ENCODE measurements at places on chromosomes 2 and 18.

DNA sequence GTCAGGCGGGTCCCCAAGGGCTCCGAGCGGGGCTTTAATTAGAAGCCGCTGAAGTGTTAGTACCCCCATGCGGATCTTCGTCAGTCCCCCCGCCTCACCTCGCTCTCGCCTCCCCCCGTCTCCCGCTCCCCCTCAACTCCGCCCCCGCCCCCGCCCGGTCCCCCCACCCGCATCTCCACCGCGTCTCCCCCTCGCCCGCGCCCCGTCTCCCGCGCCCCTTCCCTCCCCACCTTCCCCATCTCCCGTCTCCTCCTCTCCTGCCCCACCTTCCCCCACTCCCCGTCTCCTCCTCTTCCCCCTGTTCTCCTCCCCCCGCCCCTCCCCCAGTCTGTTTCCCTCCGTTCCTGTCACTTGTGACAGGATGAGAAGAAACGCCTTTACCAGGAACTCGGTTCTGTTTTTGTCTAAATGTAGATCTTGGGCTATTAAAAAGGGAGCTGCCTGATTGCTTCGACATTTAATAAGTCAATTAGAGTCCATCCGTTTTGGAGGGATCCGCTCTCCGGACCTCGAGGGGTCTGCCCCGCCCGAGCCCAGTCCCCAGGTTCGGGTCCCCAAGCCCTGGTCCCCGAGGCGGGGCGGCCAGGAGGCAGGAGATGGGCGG lies 969 bp upstream of the ALKAL2 start:
- DNase-seq = no peak

DNA sequence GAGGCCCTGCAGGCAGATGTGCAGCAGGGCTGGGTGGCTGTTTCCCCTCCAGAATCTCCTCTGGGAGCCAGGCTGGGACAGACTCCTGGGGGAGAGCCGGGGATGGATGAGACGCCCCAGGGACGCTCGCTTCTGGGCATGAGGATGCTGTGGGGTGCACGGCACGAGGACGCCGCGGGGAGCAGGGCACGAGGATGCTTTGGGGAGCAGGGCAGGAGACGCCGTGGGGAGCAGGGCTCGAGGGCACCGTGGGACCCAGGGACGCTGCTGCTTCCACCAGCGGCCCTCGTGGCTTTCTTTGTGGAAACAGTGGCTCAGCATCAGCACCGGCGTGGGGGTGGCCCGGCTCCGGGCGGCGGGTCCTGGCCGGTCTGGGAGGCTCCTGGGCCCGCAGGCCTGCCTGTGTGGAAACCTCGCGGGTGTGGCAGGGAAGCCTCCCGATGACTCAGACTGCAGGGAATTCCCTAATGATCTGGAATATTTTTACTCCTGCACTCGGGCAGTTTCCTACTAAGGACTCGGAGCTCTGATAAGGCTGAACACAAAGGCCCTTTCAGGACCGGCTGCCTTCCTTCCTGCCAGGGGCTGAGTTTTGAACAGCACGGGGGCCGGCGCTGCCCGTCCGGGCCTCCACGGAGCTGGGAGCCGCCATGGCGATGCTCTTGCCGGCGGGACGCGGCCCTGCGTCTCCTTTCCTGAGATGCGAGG lies 62.6 kb downstream of the NFATC1 start:
- DNase-seq = no peak

GRCh38 chr2:171341394-171342066 lies 92.3 kb downstream of the METTL8 start:
- no peak for DNase-seq

- no peak for DNase-seq
Measured at GRCh38 chr2:225735844-225736243, 336.3 kb downstream of the NYAP2 start.

GRCh38 chr2:159736048-159736447 lies 23.7 kb downstream of the MARCHF7 start:
- no peak for DNase-seq

DNA sequence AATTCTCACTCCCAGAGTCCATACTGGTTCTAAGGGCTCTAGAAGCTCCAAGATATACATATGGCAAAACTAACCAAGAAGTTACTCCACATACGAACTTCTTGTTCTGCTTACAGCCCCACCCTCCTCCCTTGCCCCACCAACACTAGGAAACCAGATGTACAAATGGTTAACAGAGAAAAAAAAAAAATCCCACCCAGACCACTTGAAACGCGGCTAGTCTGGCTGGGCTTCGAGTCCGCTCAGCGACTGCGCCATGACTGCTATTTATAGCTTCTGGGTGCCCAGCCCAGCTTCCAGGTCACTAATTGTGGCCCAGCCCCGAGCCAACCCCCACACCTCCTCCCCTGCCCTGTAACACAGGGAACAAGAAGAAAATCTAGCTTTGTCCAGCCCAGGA lies 47.0 kb upstream of the IHH start:
- DNase-seq = no peak

- DNase-seq = no peak
Measured at GRCh38 chr18:66110607-66111006, 359.8 kb downstream of the CDH7 start.

DNA sequence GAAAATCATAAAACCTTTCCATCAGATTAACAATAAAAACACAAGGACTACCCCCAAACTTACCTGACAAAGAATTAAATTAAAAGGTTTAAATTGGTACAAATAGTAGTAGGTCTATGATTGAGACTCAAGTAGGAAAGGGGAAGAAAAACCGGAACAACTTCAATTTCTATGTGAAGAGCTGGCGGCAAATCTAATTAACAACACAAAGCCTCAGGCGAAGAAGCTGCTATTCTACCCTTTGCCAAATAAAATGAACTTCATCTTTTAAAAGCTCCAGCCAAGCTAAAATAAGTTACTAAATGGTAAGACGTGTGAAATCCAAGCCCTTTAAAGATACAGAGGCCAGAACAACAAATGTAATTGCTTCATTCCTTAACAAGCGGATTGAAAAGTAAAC lies 146.5 kb downstream of the DLGAP1 start:
- no peak for DNase-seq

GRCh38 chr2:127525691-127526131 lies 578 bp downstream of the IWS1 start:
- no peak for DNase-seq

GRCh38 chr2:39685126-39685525 lies 19.4 kb downstream of the TMEM178A start:
- DNase-seq = no peak

- DNase-seq = no peak
Measured at GRCh38 chr2:236851187-236851586, 234.5 kb upstream of the COPS8 start.

GRCh38 chr2:228048838-228049490 lies 132.5 kb downstream of the SPHKAP start:
- no peak for DNase-seq

DNA sequence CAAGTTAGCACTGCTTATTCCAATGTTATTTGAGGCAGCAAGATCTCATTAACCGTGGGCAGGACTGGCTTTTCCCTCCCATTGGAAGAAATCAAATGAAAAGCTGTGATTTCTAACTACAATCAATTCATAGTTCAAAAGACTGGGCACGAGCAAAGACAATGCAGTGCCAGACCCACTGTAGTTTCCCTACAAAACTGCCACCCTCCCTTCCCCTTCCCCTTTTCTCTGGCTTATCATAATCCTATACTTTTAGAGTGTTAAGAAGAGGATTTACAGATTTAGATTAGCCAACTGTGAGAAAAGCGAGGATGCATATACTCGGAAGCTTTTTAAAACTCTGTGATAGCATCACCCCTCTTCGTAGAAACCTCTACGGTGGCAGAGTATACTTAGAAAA lies 260.4 kb downstream of the STK39 start:
- DNase-seq = no peak

DNA sequence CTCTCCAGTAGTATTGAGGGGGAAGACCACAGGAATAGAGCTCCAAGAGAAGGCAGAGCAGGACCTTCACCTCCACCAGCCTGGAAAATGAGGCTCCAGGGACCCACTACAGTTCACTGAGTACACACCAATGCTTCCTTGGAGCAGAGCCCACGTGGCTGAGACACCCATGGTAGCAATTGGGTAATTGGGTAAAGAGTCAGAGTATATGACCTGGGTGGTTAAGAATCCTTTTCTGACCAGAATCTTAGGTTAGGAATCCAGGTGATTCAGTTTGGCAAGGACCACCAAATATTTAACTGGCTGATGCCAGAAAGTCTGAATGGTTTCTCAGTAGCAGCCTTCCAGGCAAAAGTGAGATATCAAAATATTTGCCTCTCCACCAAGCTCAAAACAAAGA lies 107.7 kb downstream of the MDH1 start:
- DNase-seq = no peak

- no peak for DNase-seq
Measured at GRCh38 chr2:72367530-72368225, 220.0 kb upstream of the CYP26B1 start.

GRCh38 chr2:101238930-101239759 lies 13.5 kb upstream of the CNOT11 start:
- no peak for DNase-seq

GRCh38 chr2:126858013-126858412 lies 40.7 kb upstream of the TEX51 start:
- no peak for DNase-seq

GRCh38 chr2:231794383-231794782 lies 8.1 kb downstream of the COPS7B start:
- no peak for DNase-seq

DNA sequence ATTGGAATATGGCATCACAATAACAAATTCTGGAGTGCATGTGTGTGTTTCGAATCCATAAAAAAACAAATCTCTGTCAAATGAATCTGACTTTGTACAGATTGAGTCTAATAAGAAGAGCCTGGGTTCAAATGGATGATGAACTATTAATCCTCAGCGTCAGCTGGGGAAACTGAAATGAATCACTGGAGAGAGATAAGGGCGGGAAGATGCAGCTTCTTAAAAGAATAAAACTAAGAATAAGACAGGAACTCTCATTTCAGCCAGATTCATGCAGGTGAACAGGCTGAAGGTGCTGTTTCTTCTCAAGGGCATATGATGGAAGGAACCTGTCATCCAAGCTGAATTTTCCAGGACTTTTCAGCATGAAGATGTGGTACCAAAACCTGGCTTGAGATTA lies 202.6 kb upstream of the TRIB2 start:
- no peak for DNase-seq

DNA sequence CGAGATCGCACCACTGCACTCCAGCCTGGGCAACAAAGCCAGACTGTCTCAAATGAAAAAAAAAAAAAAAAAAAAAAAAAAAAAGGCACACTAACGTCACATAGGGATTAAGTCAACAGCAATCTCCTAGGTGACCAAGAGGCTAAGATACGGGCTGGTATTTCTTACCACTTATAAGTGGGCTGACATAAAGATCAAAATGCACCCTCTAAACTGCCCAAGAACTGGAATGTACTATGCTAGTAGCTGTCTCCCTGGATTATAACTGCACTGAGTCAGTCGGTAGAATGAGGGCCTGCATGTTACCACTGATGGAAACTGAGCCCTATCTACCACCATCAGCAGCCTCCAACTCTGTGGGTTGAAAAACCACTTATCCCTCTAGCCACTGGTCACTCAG lies 80.6 kb downstream of the KLF7 start:
- no peak for DNase-seq

DNA sequence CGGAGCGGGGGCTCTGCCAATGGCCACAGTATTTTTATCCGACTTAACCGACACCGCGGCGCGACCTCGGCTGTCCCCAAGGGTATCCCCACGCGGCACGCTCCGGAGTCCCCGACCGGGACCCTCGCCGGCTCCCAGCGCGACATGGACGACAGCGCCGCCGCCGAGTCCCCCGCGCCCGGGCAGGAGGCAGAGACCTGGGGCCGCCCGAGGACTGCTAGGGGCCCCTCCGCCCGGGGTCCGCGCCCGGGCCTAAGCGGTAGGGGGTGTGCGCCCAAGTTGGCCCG lies 468 bp downstream of the UXS1 start:
- DNase-seq = no peak

GRCh38 chr2:88082781-88083180 lies 15.2 kb downstream of the SMYD1 start:
- DNase-seq = no peak

- peak; percentile 16 for DNase-seq
Measured at GRCh38 chr18:48540251-48541025, 1.6 kb downstream of the CTIF start.

GRCh38 chr2:1586923-1587840 lies 157.1 kb downstream of the PXDN start:
- no peak for DNase-seq

DNA sequence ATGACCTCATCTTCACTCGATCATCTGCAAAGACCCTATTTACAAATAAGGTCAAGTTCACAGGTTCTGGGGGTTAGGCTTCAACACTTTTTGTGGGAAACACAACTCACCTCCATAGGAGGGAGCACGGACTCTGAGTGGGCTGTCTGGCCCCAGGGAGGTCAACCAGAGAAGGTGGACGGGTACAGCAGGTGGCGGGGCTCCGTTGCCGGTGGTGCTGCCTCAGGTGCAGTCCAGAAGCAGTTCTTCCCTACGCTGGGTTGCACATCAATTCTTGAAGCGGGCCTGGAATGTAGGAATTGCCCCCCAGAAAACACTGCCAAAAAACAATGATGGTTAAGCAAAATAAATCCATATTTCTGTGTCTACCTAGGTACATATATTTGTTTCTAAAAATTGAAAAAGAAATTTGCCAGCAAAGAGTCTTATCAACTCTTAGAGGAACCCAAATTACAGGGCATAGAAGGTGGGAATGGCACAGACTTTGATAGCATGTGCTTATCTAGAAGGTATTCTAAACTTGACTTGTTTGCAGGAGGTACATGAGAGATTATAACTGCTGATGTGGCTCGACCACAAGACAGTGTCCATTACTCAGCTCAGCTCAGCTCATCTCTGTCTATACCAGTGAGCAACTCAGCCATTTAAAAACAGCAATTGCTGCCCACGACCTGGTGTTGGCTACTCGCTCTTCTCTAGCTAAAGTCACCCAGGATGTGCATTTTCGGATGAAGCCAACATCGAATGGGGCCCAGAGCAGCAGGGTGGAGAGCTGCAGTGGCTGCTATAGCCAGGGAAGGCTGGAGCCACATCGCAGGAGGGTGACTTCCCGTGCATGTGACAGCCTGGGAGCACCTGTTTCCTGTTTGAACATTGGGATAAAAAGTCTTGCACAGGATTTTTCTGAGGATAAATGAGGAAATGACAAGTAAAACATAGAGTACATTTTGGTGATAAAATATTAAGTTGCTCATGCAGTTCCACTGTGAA lies 128.7 kb downstream of the RNF144A start:
- no peak for DNase-seq

GRCh38 chr2:106012591-106013347 lies 181.3 kb downstream of the UXS1 start:
- DNase-seq = no peak

- DNase-seq = no peak
Measured at GRCh38 chr2:75133621-75134570, 65.4 kb downstream of the TACR1 start.

- DNase-seq = no peak
Measured at GRCh38 chr2:138787053-138787666, 7.0 kb upstream of the NXPH2 start.

DNA sequence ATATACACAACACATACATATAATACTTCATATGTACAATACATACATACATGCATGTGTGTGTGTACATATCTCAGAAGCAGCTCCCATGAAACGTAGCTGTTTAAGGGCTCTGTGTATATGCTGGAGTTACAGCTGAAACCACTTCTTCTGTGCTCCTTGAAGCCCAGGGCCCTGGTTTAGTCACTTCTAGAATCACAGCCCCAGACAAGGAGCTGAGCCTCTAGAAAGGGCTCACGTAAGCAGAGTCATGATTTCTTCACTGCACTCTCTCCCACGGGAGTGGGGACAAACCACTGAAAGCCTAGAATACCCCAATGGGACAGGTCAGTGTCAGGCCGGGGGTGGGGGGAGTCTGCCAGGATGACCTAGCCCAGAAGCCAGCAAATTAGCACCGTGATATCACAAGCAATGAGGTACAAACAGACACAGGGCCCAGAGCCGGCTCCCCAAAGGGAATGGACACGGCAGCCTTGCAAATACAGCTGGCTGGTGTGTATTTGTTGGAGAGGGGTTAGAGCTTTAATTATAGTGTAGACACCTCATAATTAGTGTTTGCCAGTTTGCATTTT lies 90.3 kb downstream of the C1QL2 start:
- no peak for DNase-seq

Data from T-helper 1 cell (primary cell).